Stimulated activated CD4-positive, alpha-beta T cell treated with anti-CD3 and anti-CD28 coated beads, Interleukin-4, amount 100 ng/mL, for 1 hour (primary cell): ENCODE measurements at places on chromosomes 2 and 18.

DNA sequence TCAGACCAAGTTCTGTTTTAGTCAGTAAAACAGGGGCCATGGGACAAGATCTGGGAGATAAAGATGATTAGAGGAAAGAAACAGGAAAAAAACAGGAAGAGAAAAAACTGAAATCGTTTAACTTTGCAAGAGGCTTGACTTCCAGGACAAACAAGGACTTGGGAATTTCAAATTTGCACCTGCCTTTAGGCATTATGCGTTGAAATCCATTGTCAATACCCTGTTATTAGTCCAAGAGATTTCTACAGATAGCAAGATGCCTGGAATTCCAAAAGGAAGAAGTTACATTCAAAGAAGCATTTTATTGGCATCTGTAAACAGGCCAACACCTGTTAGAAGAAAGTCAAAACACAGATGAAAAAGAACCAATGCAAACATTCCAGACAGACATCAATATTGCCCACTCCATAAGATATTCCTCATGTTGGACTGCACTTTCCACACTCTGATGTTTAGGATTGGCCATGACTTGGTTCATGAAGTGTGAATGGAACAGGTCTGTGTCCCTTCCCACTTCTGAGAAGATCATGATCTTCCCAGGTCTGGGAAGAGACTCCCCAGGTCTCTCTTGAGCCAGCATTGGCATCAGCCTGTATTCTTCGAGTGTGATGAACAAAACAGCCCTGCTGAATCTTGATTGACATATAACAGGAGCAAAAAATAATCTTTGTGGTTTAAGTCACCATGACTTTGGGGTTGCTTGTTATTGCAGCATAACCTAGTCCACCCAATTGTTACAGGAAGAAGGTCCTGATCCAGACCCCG lies 181.4 kb upstream of the FN1 start:
- DNase-seq: no peak

- no peak for DNase-seq
These were observed 122.9 kb upstream of the UNC80 start for GRCh38 chr2:209648714-209649113.

DNA sequence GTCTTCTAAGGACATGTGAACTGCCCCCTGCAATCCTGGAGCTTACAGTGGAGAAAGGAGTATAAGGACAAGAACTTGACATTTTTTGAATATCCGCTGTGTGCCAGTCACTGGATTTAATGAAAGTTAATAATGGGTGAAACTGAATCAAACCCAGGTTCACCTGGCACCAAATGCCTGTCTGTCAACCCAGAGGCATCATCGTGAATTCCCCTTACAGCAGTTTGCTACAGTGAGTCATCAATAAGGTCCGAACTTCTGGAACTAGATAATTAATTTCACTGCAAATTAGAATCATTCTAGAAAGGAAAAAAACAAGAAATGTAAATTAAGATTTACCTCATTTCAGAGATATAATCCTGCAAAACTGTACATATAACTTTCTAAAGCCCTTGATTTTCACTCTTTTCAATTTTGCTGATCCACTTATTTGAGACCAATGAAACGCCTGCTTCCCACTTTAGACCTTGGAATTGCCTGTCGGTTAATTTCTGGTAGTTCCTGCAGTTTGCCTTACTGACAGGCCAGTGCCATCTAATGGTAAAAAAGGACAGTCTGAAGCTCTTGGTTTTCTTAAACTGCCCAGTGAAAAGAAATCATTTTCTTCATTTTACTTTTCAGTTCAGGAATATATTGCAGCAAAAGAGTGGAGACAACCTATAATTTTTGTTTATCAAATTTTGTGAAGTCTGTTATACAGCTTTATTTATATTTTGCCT lies 8.2 kb downstream of the DSG2 start:
- DNase-seq: no peak

DNA sequence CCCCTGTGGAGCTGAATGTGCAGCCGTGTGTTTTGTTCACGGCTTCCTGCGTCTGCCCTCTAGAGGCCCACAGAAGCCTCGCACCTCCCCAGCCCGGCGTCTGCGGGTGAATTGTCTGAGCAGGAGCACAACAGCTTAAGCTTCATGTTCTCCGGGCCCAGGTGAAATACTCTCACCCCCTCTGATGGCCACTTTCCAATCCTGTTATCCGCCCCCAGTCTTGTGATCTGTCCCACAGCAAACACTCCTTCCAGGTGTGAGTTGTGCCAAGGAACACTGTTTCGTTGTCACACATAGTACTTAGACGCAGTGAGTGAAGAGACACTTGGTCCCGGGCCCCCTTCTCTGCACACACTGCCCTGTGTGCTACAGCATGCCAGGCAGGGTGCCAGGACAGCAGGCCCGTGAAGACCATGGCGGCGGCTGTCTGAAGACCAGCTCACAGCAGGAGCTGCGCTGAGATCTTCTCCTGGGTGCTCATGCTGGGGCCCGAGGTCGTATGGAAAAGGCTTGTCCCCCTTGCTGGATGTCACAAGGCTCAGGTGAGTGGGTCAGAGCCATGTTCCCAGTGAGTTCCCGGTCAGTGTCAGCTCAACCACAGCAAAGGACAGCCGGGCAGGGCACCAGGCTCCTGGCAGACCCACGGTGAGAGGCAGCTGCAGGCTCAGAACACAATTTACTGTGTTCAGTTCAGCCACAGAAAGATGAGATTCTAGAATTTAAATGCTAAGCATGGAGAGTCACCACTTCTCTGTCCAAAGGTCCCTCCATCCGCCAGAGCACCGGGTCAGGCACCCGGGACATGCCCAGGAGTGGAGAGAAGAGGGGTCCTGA lies 6.8 kb upstream of the PXDN start:
- peak; percentile 35 for DNase-seq

- no peak for DNase-seq
These were observed 100.7 kb downstream of the ARHGAP15 start for GRCh38 chr2:143229952-143230351.

- no peak for DNase-seq
These were observed 79.1 kb upstream of the KCNH7 start for GRCh38 chr2:162917626-162918025.

DNA sequence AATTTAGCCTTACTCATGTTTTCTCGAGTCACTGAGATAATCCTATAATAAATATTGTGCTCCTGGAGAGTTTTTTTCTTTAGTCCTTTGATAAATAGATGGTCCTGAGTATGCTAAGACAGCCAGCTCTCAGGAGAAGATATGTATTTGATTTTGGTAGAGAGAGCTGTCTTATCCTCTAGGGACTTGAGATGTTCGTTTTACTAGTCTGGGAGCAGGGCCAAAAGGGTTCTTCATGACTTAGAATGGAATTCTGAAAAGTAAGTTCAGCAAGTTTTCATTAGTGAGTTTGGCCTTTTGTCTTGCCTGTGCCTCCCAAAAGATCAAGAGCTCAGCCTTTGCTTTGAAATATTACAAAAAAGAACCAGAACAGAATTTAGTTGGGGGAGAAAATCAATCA lies 246.7 kb downstream of the BABAM2 start:
- DNase-seq: no peak

GRCh38 chr2:19911808-19912509 lies 10.2 kb upstream of the TTC32 start:
- DNase-seq: no peak

DNA sequence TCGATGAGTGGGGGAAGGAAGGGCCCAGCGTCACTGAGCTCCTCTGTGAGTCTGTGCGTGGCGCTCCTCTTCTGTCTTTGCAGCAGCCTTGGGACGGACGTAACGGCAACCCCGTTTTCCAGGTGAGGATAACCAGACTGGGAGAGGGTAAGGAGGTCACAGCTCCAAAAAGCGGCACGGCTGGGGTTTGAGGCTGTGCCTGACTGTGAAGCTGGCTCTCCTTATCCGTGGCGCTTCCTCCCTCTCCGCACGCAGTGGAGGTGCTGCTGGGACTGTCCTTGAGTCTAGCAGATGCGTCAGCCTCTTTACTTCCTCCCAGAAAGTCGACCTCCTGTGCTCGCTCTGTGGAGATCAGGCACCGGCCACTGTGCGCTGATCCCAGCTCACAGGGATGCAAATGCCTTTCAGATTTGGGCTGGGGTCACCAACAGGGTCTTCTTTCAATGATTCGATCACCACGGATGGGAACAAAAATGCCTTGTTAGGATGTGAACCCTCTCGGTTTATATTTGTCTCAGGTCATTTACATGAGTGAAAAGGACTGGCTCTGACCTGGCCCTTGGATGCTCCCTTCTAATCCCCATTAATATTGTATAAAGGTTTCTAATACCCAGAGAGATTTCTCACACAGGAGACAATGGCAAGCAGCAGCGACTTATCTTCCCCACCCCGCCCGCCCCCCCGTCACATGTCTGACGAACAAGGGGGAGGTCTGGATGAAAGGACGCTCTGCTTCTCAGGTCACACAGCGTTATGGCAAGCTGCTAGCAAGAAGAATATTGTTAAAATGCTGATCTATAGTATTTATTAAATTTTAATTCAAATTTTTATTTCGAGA lies 30.1 kb upstream of the E2F6 start:
- no peak for DNase-seq

- no peak for DNase-seq
These were observed 36.7 kb downstream of the RMC1 start for GRCh38 chr18:23539911-23540525.

- no peak for DNase-seq
These were observed 167.3 kb downstream of the HRH4 start for GRCh38 chr18:24627644-24628315.

DNA sequence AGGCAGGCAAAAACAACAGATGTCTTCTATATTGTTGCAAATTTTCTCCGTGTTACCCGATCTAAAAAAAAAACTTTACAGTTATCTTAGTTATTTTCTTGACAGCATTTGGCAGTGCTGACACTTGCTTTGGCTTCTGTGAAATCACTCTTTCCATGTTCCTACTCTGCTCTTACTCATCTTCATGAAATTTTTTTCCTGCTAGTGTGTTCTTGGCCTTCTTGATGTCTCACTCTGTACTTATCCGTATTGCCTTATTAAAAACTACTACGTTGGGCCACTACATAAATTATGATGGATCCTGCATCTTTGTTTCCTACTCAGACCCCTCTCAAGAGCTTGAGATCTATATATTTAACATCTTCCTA lies 134.4 kb downstream of the IKZF2 start:
- DNase-seq: no peak

DNA sequence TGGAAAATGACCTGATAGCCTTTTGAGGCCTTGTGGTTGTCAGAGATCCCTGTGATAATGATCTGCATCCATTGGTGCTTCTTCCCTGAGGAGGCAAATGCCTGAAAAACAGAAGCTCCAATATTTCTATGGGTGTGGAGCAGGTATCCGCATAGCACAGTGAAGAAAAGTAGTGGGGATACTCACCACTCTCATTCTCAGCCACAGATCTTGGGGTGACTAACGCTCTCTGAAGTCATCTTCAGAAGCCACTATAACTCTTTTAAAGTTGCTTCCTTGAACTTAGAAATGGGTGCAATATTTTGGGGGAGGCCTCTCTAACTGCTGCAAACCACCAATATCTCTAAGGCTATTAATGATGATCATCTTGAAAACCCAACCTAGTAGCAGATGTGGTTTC lies 46.2 kb downstream of the ARHGAP15 start:
- DNase-seq: no peak

GRCh38 chr2:58974881-58975280 lies 733.8 kb upstream of the FANCL start:
- no peak for DNase-seq

- no peak for DNase-seq
These were observed 20.4 kb upstream of the TMEM247 start for GRCh38 chr2:46458763-46459500.

DNA sequence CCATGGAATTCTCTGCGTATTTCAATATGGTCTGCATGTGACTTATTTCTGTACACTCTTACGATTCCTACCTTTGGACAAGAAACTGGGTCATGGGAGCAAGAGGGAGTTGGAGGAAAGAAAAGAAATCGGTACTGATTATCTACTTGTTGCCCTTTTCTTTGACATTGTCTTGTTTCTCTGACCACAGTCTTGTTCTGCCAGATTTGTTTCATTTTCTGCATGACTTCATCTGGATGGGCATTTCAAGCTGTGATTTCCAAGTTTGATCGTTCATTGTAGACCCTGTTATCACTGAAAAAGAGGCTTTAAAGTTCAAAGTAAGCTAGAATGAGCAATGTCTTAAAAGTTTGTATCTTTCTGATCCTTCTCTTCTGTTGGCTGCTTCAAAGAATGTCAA lies 2186.3 kb upstream of the CELF4 start:
- DNase-seq: no peak

- no peak for DNase-seq
These were observed 30.9 kb upstream of the LRRTM1 start for GRCh38 chr2:80335411-80335810.

- DNase-seq: no peak
These were observed 466.0 kb downstream of the NR4A2 start for GRCh38 chr2:155866477-155866876.

- no peak for DNase-seq
These were observed 19.3 kb downstream of the STK36 start for GRCh38 chr2:218691234-218691633.

DNA sequence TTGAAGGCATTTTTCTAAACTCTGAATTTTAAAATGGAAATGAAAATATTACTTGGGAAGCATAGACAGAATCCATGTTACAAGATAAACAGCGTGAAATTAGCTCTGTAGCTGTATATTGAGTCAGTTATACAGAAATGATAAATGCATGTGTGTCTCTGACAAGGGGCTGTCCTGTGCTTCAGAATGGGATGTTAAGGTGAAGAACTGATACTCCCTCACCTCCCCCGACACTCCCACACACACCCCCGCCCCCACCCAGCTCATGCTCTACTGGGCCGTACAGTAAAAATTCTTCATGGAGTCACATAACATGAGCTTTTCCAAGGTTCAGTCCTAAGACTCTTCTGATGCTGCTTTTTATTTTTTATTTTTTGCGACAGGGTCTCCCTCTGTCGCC lies 869 bp upstream of the THUMPD2 start:
- no peak for DNase-seq

GRCh38 chr2:166917415-166917814 lies 29.1 kb downstream of the XIRP2 start:
- no peak for DNase-seq

GRCh38 chr2:2797797-2798196 lies 466.7 kb upstream of the MYT1L start:
- DNase-seq: no peak

DNA sequence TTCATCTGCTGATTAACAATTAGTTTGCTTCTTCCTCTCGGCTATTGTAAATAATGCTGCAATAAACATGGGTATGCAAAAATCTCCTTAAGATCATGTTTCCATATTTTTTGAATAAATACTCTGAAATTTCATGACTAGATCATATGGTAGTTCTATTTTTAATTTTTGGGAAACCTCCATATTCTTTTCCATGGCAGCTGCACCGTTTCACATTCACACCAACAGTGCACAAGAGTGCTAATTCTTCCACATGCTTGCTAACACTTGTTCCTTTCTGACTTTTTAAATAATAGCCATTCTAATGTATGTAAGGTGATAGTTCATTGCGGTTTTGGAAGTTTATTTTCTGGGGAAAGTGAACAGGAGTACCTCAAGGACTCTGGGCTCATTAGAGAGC lies 52.6 kb upstream of the TACR1 start:
- no peak for DNase-seq

- DNase-seq: no peak
These were observed 62.8 kb upstream of the SLC38A11 start for GRCh38 chr2:165017966-165018596.

DNA sequence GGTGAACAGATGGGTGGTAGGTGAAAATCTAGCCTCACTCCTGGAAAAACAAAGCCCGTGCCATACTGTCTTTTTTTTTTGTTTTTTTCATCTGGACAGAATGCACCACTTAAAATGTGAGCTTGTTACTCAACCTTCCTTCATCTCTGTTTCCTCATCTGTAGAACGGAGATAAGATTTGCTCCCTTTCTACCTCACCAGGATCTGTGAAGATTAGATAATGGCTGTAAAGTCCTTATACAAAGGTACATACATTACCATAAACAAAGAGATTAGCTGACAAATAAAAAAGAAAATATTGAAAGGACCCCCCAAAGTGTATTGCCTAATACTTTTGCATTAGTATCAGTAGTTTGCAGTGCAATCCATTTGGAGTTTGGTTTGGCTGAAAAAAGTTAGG lies 75.4 kb upstream of the ZEB2 start:
- no peak for DNase-seq
